CD8-positive, alpha-beta memory T cell (primary cell): ENCODE measurements at places on chromosomes 7 and 10. TPM values are rescaled to one million over a fixed set of nuclear protein-coding genes. Genes with fewer than 3 reads are reported as not detected.

The CYP3A4 gene
- total RNA-seq, result not detected

DNA sequence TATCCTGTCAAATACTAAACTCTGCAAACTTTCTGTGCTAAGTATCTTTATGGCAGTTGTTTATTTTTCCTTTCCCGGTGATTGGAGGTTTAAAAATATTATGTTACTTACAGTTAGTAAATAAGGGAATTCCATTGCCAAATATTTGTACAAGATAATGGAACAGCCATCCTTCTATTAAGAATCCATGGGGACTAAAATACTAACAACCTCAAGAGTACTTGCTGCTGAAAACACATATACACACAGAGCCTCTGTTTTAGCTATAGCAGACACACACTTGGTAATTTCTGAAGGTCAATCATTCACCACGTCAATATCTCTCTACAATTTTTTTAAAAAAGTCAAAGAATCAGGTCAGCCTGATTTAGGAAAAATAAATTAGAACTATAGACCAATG, 32.4 kb downstream of the TSPAN12 start:
- no peak overlapping the region for H3K27ac ChIP-seq
- H3K4me3 ChIP-seq, result no peak overlapping the region
- H3K36me3 ChIP-seq, result no peaks in the 10 kb centered on the region

GRCh38 chr7:159017741-159018140, 126.9 kb downstream of the VIPR2 start:
- DNase-seq, result no peak
- H3K4me3 ChIP-seq, result no peak overlapping the region
- no peaks in the 10 kb centered on the region for H3K36me3 ChIP-seq
- H3K27ac ChIP-seq, result no peak overlapping the region
- no peaks in the 10 kb centered on the region for H3K4me1 ChIP-seq
- no peaks in the 10 kb centered on the region for H3K27me3 ChIP-seq

The MYO1G gene
- 374 TPM for total RNA-seq

DNA sequence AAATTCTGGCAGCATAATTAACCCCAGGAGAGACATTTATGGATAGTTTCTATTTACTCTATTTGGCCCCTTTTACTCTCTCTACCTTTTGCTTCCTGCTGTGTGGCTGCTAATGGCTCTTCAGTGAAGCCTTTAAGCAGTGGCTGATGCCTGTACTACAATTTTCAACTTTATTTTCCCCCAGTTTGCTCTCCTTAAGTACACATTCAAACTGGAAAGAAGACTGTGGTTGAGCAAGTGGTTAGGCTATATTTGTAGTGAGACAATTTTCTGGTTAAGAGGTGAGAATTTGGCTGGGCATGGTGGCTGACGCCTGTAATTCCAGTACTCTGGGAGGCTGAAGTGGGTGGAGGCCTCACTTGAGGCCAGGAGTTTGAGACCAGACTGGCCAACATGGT, 8.5 kb upstream of the RSBN1L start:
- DNase-seq, result no peak
- no peaks in the 10 kb centered on the region for H3K36me3 ChIP-seq
- H3K27me3 ChIP-seq, result no peaks in the 10 kb centered on the region
- H3K4me1 ChIP-seq, result peaks cover 16% of the 10 kb centered on the region
- no peak overlapping the region for H3K4me3 ChIP-seq
- no peak overlapping the region for H3K27ac ChIP-seq

The CLDN3 gene
- total RNA-seq, result not detected

DNA sequence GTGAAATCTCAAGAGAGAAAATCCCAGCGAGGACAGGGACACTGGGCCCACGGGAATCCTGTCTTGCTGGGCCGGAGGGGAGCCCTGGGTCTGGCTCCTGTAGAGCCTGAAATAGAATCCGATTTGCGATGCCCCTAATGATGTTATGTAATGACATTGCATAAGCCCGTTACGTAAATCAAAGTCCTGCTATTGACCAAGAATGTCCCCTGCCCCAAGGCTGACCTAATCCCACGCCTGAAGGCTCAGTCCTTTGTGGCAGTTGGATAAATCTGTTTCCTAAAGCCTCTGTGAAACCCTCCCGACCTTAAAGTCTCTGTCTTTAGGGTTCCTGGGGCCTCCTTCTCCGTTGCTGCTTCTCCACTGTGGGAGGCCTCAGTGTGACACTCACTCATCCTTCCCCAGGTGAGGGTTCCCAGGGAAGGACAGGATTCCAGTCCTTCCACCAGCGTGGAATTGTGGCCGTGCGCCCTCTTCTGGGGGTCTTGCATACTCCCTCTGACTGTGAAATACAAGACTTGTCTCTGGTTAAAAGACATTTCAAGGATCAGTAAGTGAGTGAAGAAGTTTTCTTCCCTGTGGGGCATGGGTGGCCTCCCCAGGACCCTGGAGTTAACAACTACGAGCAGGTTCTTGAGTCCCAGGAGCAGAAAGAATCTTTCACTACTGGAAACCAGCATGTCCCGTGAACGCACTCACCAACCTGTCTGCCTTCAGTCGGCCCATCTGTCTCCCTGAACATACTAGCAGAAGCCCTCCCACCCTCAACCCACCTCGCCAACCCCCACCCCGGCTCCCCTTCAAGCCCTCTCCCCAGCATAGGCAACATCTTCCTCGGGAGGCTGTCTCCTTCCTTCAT, 19.8 kb downstream of the ZNF467 start:
- H3K36me3 ChIP-seq, result no peaks in the 10 kb centered on the region
- no peak for DNase-seq
- no peaks in the 10 kb centered on the region for H3K4me1 ChIP-seq
- no peak overlapping the region for H3K27ac ChIP-seq
- no peaks in the 10 kb centered on the region for H3K27me3 ChIP-seq

The IFIT1B gene
- not detected for total RNA-seq

DNA sequence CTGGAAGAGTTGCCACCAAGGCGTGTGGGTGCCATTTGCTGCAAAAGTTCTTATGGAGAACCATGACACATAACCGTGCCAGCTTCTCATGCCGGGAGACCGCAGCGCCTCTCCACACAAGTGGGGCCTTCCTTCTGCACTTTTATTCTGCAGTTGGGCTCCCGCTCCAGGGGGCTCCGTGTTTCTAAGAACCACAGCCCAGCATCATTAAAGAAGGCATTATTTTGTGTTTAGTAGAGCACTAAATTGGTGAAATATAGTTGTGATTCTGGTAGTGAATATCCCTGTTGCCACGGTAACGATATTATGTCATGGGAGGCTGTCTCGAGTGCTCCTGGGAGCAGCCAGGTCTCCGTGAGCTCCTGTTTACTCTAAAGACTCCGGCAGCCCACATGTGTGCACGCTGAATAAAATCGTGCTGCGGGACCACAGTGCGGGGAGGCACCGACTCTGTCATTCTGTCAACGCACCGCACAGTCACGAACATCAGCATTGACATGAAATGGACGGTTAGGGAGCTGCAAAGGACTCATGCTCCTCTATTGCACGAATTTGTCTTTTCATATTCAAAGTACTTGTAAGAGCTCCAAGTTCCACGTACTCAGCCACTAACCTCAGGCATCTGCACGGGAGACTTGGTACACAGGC, 68.8 kb upstream of the PITRM1 start:
- no peak for DNase-seq
- no peaks in the 10 kb centered on the region for H3K4me1 ChIP-seq
- no peaks in the 10 kb centered on the region for H3K27me3 ChIP-seq
- H3K36me3 ChIP-seq, result no peaks in the 10 kb centered on the region
- no peak overlapping the region for H3K4me3 ChIP-seq

GRCh38 chr7:149773446-149774236, at the start of gene ZNF467:
Gene ZNF467, minus strand, starts transcription at chr7:149773588. Its CDS starts 2,556 bp downstream, at chr7:149771032.
- no peaks in the 10 kb centered on the region for H3K36me3 ChIP-seq
- peak within 1 kb of the TSS; percentile 51 for H3K4me3 ChIP-seq
- DNase-seq, result peak; percentile 31
- no peaks in the 10 kb centered on the region for H3K27me3 ChIP-seq
- peak within 1 kb of the TSS; percentile 65 for H3K27ac ChIP-seq

The DEPP1 gene
- total RNA-seq, result 0.11 TPM

The KAZALD1 gene
- total RNA-seq, result 0.20 TPM

The GPR26 gene
- not detected for total RNA-seq
